Stimulated activated CD4-positive, alpha-beta T cell treated with anti-CD3 and anti-CD28 coated beads, Interleukin-15, amount 100 ng/mL, for 48 hours (primary cell): ENCODE measurements at places on chromosomes 12 and 14.

- no peak for DNase-seq
Measured at GRCh38 chr12:80698847-80699542, 8.4 kb upstream of the MYF6 start.

DNA sequence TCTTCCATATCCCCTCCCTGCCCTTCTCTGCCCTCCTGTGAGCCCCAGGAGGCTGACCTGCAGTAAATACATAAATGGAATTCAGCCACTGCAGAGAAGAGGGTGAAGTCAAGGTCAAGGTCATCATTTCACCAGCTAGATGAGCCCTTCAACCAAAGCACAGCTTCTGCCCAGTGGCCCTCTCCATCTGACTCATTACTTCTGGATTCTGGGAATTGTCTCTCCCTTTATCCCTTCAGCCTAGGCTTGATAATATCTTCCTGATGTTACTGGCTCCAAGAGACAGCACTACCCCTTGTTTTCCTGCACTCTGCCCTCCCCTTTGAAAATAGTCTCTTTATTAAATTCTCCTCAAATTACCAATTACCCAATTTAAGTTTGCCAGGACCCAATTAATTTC, 64.5 kb downstream of the TTC9 start:
- no peak for DNase-seq

GRCh38 chr14:61516118-61516743, 179.1 kb upstream of the HIF1A start:
- no peak for DNase-seq

GRCh38 chr14:103311171-103311997, 22.7 kb upstream of the EIF5 start:
- no peak for DNase-seq

DNA sequence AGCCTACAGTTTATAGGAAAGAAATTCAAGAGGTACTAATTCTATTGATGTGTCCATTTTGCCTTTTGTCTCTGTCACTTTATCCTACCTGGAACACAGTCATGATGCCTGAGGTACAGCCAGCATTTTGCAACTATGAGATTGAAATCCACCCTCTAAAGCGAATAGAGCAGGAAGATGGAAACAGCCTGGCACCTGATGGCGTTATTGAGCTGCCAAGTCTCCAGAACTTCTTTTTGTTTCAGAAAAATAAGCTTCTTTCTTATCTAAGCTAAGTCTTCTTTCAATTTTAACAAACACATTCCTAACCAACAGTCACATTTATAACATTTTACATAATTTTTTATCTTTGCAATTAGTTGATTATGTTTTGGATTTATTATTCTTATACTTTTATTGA, 182.1 kb downstream of the PAWR start:
- DNase-seq, result no peak

GRCh38 chr14:57189070-57189469, 79.6 kb downstream of the EXOC5 start:
- DNase-seq, result no peak

DNA sequence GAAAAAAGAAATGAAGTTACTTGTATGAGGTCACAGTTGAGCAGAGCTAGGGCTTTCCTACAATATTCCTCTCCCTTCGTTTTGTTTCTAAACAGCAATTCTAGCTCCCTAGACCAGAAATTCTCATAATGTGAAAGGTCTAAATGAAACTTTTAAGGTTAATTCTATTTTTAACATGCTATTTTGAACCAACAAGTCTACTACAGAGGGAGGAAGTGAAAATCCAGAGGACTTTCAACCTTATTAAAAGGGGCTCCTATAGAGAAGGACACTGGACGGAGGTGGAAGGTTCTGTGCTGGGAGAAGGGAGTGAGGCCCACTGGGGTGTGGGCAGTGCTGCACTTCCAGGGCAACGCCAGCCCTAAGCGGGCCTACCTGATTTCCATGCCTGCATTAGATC, 13.4 kb downstream of the GSG1 start:
- DNase-seq, result no peak

- DNase-seq, result no peak
Measured at GRCh38 chr14:24335461-24336171, 745 bp upstream of the ADCY4 start.

- DNase-seq, result no peak
Measured at GRCh38 chr14:102511538-102511937, 2.0 kb upstream of the ANKRD9 start.

DNA sequence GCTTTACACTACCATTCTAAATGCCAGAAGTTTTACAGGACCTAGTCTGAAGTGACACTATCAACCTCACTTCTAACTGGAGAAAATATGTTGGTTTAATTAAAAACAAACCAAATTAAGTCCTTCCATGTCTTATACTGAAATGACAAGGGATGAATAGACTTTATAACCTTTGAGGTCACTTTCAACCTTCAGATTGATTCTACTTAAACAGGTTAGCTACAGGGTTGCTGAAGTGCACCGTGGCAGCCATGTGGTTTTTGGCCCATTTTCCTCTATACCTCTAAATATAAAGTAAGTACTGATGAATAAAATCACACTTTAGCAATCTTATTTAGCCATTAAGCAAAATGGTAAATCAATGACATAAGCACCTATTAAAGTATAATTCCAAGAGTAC, 3.9 kb downstream of the SLC38A2 start:
- DNase-seq, result no peak

DNA sequence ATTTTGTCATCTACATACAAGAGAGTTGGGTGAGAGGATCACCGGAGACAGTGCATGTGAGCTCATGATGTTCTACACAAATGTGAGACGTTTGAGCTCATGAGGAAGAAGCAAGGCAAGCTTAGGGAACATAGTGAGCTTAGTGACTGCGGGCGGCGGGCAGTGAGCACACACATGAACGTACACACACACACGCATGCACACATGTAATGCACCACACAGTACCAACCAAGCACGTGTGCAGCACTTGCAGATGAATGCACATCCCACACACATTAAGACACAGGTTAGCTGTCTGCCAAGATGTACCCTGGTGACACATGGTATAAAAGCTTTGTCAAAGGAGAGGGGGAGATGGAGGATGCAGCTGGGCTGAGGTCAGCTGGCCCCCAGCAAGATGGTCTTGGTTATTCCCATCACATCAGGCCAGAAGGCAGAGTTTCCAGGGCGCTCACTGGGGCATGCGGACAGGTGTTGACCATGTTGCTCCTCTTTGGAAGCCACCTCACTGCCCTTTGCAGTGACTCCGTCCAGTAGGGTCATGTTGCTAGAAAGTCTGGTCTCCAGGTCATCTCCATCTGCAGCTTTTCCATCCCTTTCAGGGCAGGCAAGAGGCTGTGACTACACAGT, 8.7 kb upstream of the CACNA2D4 start:
- no peak for DNase-seq

GRCh38 chr14:102215576-102216250, 76.0 kb downstream of the WDR20 start:
- DNase-seq, result no peak

DNA sequence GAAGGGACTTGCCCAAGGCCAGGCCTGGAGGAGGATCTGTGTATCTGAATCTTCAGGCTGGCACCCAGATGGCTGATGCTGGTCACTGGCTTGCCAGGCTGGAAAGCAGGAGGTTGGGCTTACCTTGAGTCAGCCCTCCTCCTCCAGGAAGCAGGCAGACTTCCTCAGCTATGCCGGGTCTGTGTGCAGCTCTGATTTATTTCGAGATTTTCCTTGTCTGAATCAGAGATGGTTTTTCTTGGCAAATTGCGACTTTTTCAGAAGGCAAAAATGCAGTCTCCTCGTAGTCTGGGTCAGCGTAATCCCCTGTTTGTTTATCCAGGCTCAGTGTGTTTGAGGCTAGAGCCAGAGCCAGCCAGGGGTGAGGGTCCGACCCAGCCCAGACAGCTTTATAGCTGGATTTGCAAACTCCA, 48.9 kb downstream of the SMOC1 start:
- DNase-seq, result no peak

DNA sequence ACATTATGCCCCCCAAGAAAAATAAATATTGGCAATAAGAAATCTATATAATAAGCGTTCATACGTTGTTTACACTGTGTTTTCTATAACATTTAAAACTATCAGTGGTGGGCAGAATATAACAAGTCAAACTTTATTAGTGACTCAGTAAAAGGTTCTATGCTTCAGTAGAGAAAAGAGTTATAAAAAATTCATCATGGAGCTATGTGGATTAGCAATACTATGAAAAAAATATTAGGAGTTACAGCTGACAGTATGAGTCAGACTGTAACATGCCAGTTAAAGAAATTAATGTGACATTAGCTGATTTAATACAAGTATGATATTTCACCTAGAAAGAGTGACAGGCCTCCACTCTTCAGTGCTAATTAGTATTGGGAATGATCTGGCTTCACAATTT, 125.1 kb upstream of the GARIN6 start:
- DNase-seq, result no peak

DNA sequence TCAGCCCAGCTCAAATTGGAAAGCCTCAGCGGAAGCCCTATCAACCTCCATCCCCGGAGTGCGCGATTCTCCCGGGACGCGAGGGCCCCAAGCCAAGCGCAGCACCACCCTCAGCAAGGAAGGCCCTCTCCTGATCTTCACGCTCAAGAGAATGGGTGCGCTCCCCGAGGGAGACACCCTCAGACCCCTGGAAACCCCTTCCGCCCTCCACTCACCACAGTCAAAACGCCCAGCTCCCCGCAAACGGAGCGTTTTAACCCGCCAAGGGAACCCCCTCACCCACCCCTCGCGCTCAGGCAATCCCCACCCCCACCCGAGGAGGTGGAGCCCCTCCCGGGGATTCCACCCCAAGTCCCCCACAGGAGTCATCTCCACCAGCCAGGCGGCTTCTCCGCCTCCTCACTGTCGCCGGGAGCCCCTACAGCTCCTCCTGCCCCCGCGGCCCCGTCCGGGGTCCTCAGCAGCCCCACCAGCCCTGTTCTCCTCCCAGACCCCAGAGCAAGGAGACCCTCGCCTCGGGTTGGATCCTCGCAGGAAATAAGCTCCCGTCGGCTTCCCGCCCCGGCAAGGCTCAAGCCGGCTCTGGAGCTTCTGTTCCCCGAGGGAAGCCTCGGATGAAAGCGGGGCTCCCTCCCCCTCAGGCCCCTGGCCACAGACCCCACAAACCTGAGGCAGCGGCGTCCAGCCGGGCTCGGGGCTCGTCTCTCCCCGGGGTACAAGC, 507 bp downstream of the BAZ2A start:
- no peak for DNase-seq

- DNase-seq, result no peak
Measured at GRCh38 chr12:77025782-77026314, 39.5 kb downstream of the E2F7 start.

- no peak for DNase-seq
Measured at GRCh38 chr14:24147761-24148428, 597 bp downstream of the RNF31 start.

- no peak for DNase-seq
Measured at GRCh38 chr12:78226763-78227162, 396.1 kb downstream of the NAV3 start.

DNA sequence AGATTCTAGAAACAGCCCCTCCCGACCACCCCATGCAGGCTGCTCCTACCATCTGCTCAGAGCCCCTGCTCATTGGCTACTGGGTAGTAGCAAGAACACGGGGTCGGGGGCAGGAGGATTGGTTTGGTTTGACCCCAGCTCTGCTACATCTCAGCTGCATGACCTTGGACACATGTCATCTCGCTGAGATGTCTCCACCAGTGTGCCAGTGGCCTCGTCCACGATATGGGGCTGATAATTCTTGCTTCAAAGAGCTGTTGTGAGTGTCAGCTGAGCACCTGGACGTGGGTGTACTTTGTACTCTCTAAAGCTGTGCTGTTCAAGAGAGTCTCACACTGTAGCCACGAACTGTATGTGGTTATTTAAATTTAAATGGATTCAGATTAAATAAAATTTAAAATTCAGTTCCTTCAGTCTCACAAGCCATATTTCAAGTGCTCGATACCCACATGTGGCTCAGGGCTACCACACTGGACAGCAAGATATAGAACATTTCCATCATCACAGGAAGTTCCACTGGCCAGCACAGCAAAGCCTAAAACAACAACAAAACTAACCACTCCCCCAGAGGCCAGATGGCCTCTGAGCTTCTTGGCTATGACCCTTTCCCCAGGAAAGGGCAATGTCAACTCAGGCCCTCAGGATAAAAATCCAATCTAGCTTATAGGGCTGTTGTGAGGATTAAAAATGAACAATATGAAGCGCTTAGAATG, 18.6 kb downstream of the LTBP2 start:
- DNase-seq, result no peak

DNA sequence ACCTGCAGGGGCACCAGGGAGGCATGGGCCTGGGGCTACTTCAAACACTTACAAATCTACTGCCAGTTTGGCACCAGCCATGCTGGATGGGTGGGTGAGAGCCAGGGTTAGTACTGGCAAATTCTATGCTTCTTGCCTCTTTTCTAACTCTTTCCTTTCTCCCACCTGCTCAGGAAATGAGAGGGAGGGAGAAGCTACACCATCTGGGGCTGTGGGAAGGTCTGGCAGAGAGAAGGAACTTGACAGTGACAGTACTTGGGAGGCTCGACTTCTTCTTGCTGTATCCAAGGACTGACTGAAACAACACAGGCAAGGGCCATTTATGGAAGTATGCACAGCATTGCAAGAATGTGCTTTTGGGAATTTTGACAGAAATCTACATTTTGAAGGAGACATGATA, 149.6 kb upstream of the DYRK2 start:
- no peak for DNase-seq

- no peak for DNase-seq
Measured at GRCh38 chr14:22512106-22512814, 76.8 kb downstream of the DAD1 start.

DNA sequence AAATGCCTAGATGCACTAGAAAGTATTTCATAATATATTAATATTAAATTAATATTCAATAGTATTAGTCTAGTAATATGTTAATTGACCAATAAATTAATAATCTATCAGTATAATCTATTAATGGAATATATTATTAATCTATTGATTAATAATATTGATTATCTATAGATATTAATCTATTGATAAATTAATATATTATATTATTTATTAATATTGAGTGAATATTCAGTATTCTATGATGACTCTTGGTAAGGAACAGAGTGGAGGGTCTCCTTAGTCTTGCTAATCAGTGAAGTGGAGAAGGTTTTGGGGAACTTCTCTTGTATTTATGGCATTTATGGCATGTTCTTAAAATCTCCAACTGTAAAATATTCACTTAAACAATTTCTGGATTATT, 679.3 kb upstream of the FLRT2 start:
- no peak for DNase-seq

GRCh38 chr14:86430853-86431252, 900.9 kb downstream of the FLRT2 start:
- DNase-seq, result no peak
